ENCODE measurements at places on chromosomes 12 and 14.

DNA sequence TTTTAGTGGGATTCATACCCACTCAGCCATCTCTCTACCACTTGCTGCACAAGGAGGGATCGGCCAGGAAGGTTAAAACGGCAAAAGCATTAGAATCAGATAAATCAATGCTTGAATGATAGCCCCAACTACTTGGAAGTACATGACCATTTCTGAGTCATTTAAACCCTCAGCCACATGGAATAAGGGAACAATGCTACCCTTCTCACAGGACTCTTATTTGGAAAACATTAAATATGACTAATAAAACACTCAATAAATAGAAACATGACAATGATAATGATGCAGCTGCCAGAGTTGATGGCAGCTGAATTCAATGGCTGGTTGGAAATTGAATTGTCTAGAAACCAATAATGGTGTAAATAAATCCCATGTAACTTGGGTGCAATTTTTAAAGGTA is 165.4 kb downstream of the FLRT2 start:
- no peak for DNase-seq

- DNase-seq: no peak
These were observed 410.6 kb downstream of the DAD1 start for GRCh38 chr14:22178333-22178839.

DNA sequence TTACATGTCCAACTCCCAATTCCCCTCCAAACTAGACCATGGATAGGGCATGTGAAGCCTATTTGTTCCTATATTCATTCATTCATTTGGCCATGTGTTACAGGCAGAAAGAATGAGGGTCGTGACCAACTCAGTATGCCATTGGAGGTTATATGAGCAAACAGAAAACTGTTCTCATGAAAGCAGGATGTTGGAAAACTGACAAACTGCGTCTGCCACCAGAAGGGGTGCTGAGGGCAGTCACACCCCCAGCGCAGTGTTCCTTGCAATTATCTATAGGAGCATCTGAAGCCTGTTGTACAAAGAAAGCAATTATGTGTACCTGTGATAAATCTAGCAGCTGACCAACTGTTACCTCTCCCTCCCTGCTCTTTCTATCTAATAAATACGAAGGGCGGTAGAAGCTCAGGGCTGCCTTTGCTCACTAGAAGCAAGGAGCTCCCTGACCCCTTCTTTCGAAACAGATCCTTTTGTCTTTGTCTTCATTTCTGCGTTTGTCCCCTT is 21.1 kb downstream of the ENTPD5 start:
- no peak for DNase-seq

DNA sequence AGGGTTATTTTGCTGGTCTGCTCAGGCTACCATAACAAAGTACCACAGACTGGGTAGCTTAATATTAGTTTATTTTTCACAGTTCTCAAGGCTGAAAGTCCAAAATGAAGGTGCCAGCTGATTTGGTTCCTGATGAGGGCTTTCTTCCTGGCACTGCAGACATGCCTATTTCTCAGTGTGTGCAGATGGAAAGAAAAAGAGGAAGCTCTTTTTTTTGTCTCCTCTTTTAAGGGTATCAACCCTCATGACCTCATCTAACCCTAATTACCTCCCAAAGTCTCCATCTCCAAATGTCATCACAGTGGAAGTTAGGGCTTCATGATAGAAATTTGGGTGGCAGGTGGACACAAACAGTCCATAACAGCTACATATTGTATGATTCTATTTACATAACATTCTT is 25.0 kb upstream of the POLR3B start:
- DNase-seq: no peak

- no peak for DNase-seq
These were observed 3.6 kb upstream of the FOS start for GRCh38 chr14:75274899-75275569.

- DNase-seq: no peak
These were observed 182.3 kb upstream of the GZMB start for GRCh38 chr14:24816011-24816928.

DNA sequence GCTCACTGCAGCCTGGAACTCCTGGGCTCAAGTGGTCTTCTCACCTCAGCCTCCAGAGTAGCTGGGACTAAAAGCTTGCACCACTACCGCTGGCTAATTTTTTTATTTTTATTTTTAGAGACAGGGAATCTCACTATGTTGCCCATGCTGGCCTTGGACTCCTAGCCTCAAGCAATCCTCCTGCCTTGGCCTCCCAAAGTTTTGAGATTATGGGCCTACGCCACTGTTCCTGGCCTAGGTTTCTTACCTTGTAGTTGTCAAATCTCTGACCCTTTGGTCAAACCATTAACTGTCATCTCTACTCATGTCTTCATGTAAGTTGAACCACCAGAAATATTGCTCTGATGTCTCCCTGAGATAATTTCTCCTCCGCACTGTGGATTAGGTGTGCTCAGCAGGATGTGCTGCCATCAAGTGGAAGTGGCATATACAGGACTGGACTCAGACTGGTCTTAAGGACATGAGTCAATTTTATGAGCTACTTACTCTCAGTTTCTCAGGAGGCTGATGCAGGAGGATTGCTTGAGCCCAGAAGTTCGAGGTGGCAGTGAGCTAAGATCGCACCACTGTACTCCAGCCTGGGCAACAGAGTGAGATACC is 28.5 kb downstream of the ACTR6 start:
- no peak for DNase-seq

GRCh38 chr14:61332658-61333029 is 11.3 kb downstream of the PRKCH start:
- no peak for DNase-seq

DNA sequence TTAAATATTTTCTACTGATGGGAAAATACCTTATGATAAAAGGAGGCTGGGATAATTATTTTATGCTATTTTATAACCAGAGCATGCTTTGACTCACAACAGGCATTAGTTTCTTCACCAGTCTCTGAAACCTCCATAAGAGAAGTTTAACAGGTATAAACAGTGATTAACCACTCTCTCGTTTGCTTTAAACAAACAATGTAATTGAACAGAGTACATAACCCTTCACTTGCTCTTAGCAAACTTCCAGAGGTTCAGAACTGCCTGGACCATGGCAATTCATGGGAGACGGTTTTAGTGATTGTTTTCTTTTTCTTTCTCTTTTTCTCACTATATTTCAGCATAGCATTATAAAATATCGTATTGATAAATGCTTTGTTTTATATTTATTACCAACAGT is 35.3 kb downstream of the CFAP251 start:
- DNase-seq: no peak

GRCh38 chr12:101074940-101075680 is 134.9 kb downstream of the SLC5A8 start:
- DNase-seq: no peak

- no peak for DNase-seq
These were observed 12.7 kb upstream of the HDAC7 start for GRCh38 chr12:47832263-47832933.

- no peak for DNase-seq
These were observed 328.7 kb downstream of the RAD51B start for GRCh38 chr14:68148276-68148675.

DNA sequence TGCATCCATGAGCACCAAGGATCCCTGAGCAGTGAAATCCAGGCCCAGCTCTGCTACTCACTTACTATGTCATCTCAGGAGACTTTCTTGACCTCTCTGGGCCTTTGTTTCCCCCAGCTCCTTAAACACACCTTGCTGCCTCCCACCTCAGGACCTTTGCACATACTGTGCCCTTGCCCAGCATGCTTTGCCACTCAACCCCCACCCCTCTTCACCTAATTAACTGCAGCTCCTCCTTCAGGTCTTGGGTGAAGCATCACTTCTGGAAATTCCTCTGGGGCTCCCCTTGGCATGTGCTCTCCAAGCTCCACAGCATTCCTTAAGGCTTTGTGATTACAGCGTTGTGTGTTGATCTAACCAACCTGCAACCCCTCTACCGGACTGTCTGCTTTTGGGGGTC is 15.9 kb downstream of the WSCD2 start:
- no peak for DNase-seq

DNA sequence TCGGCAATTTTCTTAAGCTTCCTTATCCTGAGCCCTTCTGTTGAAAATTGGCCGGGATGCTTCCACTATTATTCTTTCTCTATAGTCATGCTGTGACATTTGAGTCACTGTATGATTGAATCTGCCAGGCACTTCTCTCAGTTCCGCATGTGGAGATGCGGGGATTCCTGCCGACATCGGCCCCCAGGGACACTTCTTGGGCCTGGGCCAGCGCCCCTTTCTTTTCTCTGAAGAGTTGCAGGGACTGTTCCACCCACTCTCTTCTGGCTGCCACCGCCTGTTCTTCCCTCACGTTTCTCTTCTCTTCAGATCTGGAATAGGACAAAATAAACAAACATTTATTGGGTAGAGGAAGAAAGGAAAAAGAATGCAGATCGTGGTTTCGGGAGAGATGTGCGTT is 310.1 kb downstream of the ETNK1 start:
- no peak for DNase-seq

DNA sequence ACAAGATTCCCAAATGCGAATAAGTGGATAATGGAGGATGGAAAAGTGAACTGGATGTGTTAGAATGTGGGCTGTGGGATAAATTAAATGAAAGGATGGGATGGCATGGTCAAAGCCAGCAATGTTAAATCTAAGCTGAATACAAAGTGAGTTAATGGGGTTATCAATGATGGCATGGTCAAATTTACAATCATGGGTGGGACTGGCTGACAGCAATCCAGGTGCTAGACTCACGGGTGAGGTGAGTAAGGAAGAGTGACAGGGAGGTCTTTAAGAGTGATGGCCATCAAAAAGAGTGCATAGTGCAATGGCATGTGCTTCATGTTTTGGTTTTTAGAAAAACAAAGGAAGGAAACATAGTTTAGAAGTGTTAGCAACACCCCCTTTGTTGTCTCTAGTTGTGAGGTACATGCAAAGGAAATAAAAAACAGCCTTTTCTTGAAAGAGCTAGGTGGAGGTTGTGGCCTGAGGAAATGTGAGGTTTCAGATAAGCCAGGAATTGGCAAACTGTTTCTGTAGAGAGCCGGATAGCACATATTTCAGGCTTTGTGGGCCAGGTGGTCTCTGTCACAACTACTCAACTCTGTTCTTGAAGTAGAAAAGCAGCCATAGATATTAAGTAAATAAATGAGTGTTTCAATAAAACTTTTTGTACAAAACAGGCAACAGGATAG is 328.7 kb downstream of the RPL10L start:
- DNase-seq: no peak

GRCh38 chr12:53005215-53005985 is 856 bp upstream of the EIF4B start:
- DNase-seq: no peak

GRCh38 chr12:112418608-112419296 is at the start of gene PTPN11:
Gene PTPN11 (plus strand): TSS chr12:112418947. CDS start chr12:112419112, 165 bp downstream.
- DNase-seq: peak; percentile 89

DNA sequence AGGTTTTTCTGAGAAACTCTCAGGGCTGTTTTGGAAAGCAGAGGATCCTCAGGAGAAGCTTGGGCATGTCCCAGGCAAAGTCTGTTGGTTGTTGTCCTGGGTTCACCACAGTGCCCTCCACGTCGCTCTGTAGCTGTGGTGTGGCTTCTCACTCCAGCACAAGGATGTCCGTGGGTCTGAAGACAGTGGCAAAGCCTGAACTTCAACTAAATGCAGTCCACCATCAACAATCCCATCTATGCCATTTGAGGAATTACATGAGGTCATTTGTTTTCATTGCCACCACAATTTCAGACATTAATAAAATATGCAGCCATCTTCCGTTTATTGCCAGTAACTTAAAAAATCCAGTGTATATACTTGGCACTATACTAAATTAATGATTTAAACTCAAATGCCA is 272.1 kb downstream of the LRIG3 start:
- DNase-seq: no peak

GRCh38 chr14:101200650-101201516 is 297.4 kb upstream of the RTL1 start:
- no peak for DNase-seq

GRCh38 chr14:64296561-64296960 is 2.4 kb upstream of the ESR2 start:
- no peak for DNase-seq

DNA sequence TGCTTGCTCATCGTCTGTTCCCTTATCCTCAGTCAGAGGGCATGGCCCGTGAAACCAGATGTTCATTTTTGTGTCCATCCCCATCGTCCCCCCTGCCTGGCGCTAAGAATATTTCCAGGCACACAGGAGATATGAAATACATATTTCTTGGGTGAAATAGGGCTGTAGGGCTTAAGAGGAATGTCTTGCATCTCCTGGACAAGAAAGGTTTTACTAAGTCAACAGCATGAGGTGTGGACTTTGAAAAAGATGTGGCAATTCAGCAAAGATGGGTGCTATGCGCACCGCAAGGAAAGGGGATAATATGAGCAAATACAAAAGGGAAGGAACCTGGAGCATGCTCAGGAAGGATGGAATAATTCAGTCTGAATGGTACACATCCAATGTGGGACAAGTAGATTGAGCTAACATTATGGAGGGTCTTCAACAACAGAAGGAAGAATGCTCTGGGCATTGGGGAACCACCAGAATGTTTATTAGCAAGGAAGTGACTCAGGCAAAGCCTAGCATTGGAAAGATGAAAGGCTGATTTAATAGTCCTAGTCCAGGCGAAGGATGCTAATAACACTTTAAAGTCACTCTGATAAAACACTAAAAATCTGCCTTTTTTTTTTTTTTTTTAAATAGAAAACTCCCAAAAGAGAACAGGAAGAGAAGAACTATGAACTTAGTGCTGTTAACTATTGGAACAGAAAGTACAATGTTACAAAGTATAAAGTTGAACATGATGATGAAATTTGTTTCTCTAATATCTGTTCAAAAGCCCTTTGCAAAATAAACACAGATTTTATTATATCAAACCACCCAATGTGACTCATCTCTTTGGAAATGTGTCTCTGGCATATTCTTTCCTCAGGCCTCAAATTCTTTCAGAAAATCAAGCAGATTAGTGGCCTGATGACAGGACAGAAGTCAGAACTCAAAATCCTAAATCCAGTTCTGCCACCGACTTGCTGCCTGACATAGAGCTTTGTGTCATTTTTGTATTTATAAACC is 449.5 kb downstream of the BCAT1 start:
- DNase-seq: no peak

- no peak for DNase-seq
These were observed 55.5 kb upstream of the PCED1B start for GRCh38 chr12:47023953-47024352.

DNA sequence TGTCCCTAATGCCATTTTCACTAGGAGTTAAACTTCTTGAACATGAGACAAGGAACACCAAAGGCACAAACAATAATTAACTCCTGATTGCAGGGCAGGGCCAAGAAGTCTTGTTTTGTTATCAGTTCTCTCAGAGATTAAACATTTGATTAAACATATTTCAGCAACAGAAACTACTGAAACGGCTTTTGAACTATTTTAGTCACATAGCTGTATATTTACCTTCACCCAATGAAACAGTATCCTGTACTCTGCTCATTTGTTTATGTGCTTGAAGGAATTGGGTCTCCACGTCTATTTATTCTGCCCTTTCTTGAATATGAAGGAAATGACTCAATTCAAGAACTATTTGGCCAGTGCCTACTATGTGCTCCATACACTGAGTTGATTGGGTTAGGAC is 51.3 kb upstream of the PTCSC3 start:
- no peak for DNase-seq

- DNase-seq: peak; percentile 85
These were observed at the start of gene HECTD1 for GRCh38 chr14:31207755-31208545. Gene HECTD1 (minus strand): TSS chr14:31207793. CDS start chr14:31205936, 1,857 bp downstream.

GRCh38 chr12:110366321-110367142 is 37.0 kb downstream of the ANAPC7 start:
- no peak for DNase-seq

All from stimulated activated CD8-positive, alpha-beta memory T cell treated with anti-CD3 and anti-CD28 coated beads, Interleukin-12 subunit alpha, Interleukin-12 subunit beta, amount 100 ng/mL, for 4 hours (primary cell).